CD4-positive, CD25-positive, alpha-beta regulatory T cell (primary cell): ENCODE measurements at places on chromosomes 5 and 9.

DNA sequence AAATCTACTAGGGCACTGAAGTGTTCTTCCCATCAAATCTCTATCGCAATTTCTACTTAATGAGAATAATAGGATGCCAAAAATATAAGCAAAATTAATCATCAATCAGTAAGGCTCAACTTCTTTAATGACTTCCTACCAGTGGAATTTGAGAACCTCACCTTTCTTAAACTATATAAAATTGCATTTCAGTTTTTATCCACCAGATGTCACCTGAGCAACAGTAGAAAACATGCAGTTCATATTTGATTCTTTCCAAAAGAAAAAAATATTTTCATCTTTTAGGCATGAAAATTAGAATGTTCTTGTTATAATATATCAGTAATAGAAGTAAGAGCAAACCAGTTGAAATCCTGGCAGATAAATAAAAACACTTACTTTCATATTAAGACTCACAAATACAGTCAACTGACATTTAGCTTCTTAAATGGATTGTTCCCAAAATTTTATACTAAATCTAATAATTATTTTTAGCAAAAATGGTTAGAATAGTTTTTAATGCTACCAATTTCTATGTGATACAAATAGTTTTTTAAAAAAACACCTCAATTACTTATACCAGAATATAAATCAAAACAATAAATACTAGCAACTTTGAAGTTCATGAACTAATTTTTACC lies 13.4 kb upstream of the CCDC112 start:
- H3K4me1 ChIP-seq, result no peaks in the 10 kb centered on the region
- no peaks in the 10 kb centered on the region for H3K36me3 ChIP-seq
- no peak overlapping the region for H3K27ac ChIP-seq

GRCh38 chr5:107124376-107124775 lies 546.4 kb downstream of the EFNA5 start:
- no peak overlapping the region for H3K4me3 ChIP-seq
- H3K4me1 ChIP-seq, result no peaks in the 10 kb centered on the region
- H3K36me3 ChIP-seq, result no peaks in the 10 kb centered on the region
- DNase-seq, result no peak

DNA sequence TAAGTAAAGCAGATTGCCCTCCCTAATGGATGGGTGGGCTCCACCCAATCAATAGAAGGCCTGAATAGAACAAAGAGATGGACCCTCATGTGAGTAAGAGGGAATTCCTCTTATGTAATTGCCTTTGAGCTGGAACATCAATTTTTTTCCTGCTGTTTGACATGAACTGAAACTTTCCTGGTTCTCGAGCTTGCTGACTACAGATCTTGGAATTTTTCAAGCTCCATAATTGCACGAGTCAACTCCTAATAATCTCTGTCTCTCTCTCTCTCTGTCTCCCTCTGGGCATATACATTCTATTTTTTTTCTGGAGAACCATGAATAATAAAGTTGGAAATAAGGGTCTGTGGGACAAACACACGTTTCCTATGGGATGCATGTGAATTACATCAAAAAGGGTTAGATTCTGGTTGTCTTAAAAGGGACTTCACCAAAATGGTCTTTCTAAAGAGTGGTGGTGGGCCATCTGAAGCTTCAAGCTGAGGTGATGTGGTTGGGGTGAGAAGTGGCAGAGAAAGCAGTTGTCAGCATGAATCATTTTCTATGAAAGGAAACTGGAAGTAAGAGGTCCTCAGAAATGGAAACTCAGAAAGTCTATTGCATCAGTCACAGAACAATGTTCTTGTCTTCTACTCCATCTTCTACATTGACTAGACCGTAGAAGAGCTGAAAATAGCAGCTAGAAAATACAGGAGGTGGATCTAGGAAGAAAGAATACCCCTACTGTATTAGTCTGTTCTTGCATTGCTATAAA lies 47.0 kb upstream of the HOMER1 start:
- H3K36me3 ChIP-seq, result no peaks in the 10 kb centered on the region
- H3K27me3 ChIP-seq, result no peaks in the 10 kb centered on the region
- no peak for DNase-seq
- peaks cover 2% of the 10 kb centered on the region for H3K4me1 ChIP-seq
- no peak overlapping the region for H3K27ac ChIP-seq
- no peak overlapping the region for H3K4me3 ChIP-seq

- H3K36me3 ChIP-seq, result no peaks in the 10 kb centered on the region
- DNase-seq, result no peak
- H3K27me3 ChIP-seq, result no peaks in the 10 kb centered on the region
Measured at GRCh38 chr5:131996210-131997025, 15.0 kb downstream of the ACSL6 start.

GRCh38 chr9:126329476-126330275 lies 3.0 kb downstream of the MVB12B start:
- peaks cover 2% of the 10 kb centered on the region for H3K27me3 ChIP-seq
- H3K36me3 ChIP-seq, result no peaks in the 10 kb centered on the region
- peaks cover 16% of the 10 kb centered on the region for H3K4me1 ChIP-seq
- no peak for DNase-seq

DNA sequence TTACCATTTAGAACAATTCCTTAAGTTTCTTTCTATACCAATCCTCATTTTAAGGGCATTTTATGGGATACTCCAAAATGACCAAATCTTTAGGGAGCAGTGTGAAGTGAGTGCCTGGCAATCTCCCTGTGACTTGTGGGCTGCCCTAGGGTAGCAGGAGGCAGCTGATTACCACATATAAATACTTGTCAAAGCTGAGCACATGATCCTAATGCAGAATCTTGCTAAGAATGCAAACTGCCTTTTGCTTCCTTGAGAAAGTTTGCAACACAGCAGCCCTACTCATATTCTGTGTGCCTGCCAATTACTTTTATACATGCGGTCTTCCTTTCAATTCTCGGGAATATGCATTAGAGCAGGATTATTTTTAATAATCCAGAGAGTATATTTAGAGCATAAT lies 18.2 kb upstream of the NREP start:
- no peak for DNase-seq
- no peaks in the 10 kb centered on the region for H3K36me3 ChIP-seq
- no peaks in the 10 kb centered on the region for H3K27me3 ChIP-seq
- H3K4me1 ChIP-seq, result no peaks in the 10 kb centered on the region

- H3K4me3 ChIP-seq, result no peak overlapping the region
- DNase-seq, result no peak
- no peaks in the 10 kb centered on the region for H3K36me3 ChIP-seq
- no peaks in the 10 kb centered on the region for H3K4me1 ChIP-seq
- no peak overlapping the region for H3K27ac ChIP-seq
Measured at GRCh38 chr9:68577774-68578591, 37.3 kb upstream of the TMEM252 start.

GRCh38 chr5:97832645-97833296 lies 649.7 kb upstream of the RIOK2 start:
- H3K27me3 ChIP-seq, result no peaks in the 10 kb centered on the region
- DNase-seq, result no peak
- no peak overlapping the region for H3K4me3 ChIP-seq
- no peaks in the 10 kb centered on the region for H3K4me1 ChIP-seq
- no peak overlapping the region for H3K27ac ChIP-seq

DNA sequence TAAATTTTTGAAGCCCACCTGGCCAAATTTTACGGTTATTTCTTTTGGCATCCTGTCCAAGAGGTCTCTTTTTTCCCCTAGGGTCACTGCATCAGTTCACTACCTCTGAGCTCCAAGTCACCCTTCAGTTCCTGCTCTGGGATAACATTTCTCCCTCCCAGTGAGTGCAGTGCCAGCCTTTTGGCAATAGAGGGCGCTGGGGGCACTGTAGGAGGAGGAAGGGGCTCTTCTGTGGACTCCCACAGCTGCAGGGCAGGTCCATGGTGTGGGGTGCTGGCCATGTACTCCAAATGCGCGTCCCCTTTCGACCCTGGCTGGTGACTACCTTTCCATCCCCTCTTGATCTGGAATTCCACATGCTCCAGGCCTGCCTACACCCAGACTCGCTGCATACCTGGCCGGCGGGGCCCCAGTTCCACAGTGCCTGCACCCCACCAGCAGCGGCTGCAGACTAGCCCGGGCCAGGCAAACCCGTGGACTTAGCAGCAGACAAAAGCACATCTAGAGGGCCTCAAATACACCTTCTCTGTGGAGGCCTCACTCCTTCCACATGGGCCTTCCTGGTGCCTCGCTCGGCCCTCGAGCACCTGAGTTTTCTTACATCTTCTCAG lies 20.3 kb upstream of the NINJ1 start:
- H3K36me3 ChIP-seq, result no peaks in the 10 kb centered on the region
- no peak for DNase-seq
- no peak overlapping the region for H3K27ac ChIP-seq
- peaks cover 8% of the 10 kb centered on the region for H3K4me1 ChIP-seq
- H3K4me3 ChIP-seq, result no peak overlapping the region

GRCh38 chr9:14908295-14909180 lies 1.7 kb downstream of the FREM1 start:
- H3K27me3 ChIP-seq, result peaks cover 4% of the 10 kb centered on the region
- no peaks in the 10 kb centered on the region for H3K36me3 ChIP-seq
- no peak for DNase-seq
